Mammary epithelial cell (primary cell): ENCODE measurements at places on chromosomes 3 and 15. TPM values are rescaled to one million over a fixed set of nuclear protein-coding genes. Genes with fewer than 3 reads are reported as not detected.

ARF4 gene
- 208 TPM for total RNA-seq

PRR23A gene
- not detected in 2 replicates for total RNA-seq

TIMP4 gene
- not detected in 2 replicates for total RNA-seq

GPR149 gene
- not detected in 2 replicates for total RNA-seq

AGTR1 gene
- not detected in 2 replicates for total RNA-seq

CADPS gene
- not detected in 2 replicates for total RNA-seq

APOD gene
- 0.48 TPM in 1 of 2 replicates, not detected in the other for total RNA-seq

OR5H14 gene
- total RNA-seq, result not detected

HYKK gene
- 4.3 TPM for total RNA-seq

PPP1R2 gene
- 129 TPM for total RNA-seq

ITGB5 gene
- 172 and 203 TPM in 2 replicates for total RNA-seq

NAALADL2 gene
- total RNA-seq, result 4.8 TPM
